ENCODE measurements at places on chromosomes 1 and 21.

DNA sequence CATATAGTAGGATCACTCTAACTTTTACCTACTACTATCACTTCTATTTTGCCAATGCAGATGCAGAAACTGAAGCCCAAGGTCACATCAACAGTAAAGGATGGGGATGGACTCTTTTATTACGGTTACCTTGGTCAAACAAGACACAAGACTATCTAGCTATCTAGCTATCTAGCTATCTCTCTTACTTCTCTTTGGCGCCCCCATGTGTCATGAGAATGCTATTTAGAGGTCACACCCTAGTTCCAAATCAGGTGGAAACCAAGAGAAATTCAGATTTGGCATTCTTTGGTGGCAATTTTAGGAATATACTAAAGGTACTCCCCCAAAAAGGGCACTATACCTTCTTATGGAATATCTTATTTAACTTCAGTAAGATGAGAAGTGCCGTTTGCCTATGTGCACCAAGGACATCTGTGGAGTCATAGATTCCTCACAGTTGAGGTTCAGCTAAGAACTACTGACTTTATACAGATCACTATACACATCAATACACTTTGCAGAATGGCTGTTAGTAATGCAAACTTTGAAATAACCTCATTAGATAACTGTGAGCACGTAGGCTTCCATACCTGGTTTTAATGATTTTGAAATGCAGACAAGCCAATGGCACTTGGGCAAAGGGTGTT is 6.7 kb downstream of the ZNF648 start:
- peak; percentile 9 for DNase-seq

DNA sequence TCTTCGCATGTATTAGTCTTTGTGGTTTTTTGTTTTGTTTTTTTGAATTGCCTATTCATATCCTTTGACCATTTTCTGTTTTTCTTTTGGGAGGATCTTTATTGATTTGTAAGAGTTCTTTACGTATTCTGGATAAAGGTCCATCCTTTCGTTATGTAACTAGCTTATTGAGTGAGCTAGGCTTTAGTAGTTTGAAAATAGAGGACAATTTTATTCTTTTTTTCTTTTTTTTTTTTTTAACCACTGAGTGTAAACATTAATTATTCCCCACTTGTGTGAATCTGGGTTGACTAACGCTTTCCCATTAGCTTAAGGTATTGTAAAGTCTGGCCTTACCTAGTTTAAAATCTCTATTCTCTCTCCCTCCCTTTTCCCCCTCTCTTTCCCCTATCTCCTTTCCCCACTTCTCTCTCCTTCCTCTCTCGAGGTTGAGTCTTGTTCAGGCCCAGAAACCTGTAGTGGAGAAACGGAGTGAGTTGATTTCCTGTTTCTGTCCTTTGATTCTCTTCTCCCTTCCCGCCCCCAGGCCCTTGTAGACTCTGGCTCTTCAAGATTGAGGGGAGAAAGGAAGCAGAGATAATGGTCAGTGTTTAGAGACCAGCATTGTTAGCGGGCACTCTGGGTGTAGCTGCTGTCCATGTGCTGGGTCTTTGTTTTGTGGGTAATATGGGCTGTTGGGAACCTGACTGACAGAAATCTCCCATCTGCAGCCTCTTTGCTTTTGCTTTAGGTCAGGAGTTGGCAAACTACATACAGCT is 1.5 kb downstream of the MORC3 start:
- peak; percentile 24 for DNase-seq

- DNase-seq: no peak
Measured at GRCh38 chr1:10187026-10187334, 23.4 kb upstream of the KIF1B start.

- no peak for DNase-seq
Measured at GRCh38 chr1:57204942-57205787, 218.7 kb downstream of the DAB1 start.

GRCh38 chr1:205670150-205670446 is 10.2 kb downstream of the SLC45A3 start:
- no peak for DNase-seq

- DNase-seq: no peak
Measured at GRCh38 chr1:89821322-89822108, 683 bp downstream of the LRRC8D start.

GRCh38 chr1:99702221-99702620 is 56.3 kb downstream of the PALMD start:
- DNase-seq: no peak

- peak; percentile 14 for DNase-seq
Measured at GRCh38 chr1:95073446-95073845, 695 bp upstream of the ALG14 start.

DNA sequence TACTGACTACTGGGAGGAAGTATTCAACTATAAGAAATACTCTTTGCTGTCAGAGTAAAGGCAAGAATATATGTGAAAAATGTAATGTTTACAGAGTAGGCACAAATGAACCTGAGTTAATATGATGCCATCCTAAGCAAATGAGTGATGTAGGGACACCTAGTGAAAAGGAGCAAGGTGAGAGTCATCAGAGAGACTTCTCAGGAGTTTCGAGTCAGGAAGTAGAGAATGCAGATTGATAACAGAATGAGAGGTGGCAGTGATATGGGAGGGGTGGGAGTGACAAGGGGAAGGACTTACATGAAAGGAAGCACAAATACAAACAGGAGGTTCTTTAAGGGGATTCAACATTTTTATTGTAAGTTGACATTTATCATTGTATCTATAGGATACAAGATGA is 10.2 kb downstream of the PRCC start:
- no peak for DNase-seq

DNA sequence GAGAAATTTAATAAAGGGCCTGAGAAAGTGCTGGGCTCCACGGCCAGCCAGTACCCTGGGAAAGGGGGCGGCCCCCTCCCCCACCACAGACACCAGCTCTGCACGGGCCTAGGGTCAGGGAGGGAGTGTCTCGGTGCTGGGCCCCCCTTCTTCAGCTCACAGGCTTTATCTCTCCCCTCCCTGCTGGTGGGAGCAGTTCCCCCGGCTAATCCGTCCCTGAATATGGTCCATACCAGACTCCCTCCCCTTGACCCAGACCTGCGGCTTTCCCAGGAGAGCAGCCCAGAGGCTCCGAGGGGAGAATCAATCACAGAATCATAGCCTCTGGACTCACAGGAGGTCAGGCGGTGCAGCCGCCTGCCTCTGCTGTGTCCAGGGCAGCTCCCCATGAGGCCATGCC is 26.0 kb upstream of the RSPO1 start:
- no peak for DNase-seq

- peak; percentile 4 for DNase-seq
Measured at GRCh38 chr1:150820730-150821512, 12.9 kb upstream of the CTSK start.

- DNase-seq: no peak
Measured at GRCh38 chr1:2446394-2446793, 29.7 kb upstream of the PLCH2 start.

DNA sequence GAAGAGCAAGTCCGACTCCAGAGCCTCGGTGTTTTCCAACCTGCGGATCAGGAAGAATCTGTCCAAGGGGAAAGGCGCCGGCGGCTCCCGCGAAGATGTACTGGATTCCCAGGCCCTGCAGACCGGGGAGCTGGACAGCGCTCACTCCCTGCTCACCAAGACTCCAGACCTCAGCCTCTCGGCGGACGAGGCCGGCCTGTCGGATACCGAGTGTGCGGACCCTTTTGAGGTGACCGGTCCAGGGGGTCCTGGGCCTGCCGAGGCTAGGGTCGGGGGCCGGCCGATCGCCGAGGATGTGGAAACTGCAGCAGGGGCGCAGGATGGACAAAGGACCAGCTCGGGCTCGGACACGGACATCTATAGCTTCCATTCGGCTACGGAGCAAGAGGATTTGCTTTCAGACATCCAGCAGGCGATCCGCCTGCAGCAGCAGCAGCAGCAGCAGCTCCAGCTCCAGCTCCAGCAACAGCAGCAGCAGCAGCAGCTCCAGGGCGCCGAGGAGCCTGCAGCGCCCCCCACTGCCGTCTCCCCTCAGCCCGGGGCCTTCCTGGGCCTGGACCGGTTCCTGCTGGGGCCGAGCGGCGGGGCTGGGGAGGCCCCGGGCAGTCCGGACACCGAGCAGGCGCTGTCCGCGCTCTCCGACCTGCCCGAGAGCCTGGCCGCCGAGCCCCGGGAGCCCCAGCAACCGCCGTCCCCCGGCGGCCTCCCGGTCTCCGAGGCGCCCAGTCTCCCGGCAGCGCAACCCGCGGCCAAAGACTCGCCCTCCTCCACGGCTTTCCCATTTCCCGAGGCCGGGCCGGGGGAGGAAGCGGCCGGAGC is 827 bp downstream of the FMN2 start:
- DNase-seq: peak; percentile 68

GRCh38 chr1:155125511-155125945 is 2.1 kb upstream of the EFNA1 start:
- no peak for DNase-seq

DNA sequence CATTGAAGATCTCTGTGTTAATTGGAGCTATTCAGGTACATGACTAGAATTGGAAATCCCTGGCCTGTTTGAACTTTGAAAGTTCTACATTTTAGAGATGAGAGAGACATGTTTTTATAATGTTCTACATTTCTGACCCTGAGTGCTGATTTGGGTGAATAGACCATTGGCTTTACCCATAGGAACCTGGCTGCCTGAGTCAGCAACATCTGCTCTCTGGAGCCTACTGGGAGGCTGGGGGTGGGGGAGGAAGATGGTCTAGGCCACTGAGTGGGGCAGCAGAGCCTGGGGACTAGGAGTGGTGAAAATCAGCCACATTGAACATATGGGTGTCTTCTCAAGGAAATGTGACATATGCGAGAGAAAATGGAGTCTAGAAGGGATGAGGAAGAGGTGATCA is 1.4 kb upstream of the VANGL1 start:
- DNase-seq: no peak

DNA sequence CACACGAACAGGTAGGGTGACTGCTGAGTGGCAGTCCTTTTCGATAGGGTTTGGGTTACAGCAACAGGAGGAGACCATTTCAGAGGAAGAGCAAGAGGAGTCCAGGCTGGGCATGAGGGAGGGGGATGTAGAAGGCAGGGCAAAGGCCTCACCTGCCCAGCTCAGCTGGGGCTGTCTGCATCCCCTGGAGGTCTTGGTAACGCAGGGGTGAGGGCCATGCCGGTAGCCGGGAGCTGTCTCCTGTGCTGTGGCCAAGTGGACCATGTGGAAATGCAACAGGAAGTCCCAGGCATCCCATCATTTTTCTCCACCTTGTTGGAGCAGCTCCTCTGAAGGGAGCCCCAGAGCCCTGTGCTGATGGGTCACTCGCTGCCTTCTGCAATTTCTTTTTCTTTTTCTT is 105.4 kb upstream of the C1orf174 start:
- DNase-seq: no peak

GRCh38 chr1:36123356-36123755 is 1.7 kb downstream of the COL8A2 start:
- no peak for DNase-seq

DNA sequence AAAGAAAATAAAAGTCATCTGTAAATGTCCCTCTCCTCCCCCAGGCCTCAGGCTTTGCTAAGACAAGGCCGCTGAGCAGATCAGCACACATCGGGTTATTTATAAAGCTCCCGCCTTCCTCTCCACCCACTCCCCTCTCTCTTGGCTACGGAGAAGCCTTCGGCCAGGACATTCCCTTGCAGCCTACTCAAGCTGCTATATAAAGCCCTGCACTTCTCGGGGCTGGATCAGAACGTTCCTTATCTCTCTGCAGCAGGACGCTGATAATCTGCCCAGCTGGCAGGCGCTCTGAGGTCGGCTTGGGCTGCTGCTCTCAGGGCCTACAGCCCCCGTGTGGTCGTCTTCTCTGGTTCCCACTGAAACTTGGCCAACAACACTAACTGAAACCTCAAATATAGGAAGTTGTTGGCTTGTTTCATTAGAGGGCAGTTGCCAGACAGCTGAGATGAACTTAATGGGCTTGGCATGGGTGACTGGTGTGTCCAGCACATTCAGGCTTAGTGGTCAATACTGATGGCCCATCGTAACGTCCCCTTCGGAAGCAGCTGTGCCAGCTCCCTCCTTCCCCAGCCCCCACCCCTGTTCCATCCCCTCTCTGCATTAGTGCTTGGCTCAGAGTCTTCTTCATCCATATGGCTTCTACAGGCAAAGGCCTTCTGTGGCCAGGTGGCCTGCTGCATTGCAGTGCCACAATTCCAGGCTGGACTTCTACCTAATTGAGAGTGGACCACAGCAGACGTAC is 64.6 kb downstream of the IER5 start:
- peak; percentile 97 for DNase-seq

DNA sequence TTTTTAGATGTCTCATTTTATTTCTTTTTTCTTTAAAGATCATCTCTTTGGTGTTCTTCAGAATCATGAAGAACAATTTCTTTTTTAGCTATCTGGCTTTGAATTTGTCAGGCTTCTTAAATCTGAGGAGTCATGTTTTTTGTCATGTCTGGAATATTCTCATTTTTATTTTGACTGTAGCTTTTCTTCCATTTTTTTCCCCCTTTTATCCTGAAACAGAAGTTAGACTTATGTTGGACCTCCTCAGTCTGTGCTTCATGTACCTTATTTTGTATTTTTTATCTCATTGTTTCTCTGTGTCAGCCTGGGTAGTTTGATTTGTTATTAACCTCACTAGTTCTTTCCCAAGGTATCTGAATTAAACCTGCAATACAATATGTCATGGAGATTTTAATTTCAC is 319.2 kb upstream of the ADGRL4 start:
- no peak for DNase-seq

DNA sequence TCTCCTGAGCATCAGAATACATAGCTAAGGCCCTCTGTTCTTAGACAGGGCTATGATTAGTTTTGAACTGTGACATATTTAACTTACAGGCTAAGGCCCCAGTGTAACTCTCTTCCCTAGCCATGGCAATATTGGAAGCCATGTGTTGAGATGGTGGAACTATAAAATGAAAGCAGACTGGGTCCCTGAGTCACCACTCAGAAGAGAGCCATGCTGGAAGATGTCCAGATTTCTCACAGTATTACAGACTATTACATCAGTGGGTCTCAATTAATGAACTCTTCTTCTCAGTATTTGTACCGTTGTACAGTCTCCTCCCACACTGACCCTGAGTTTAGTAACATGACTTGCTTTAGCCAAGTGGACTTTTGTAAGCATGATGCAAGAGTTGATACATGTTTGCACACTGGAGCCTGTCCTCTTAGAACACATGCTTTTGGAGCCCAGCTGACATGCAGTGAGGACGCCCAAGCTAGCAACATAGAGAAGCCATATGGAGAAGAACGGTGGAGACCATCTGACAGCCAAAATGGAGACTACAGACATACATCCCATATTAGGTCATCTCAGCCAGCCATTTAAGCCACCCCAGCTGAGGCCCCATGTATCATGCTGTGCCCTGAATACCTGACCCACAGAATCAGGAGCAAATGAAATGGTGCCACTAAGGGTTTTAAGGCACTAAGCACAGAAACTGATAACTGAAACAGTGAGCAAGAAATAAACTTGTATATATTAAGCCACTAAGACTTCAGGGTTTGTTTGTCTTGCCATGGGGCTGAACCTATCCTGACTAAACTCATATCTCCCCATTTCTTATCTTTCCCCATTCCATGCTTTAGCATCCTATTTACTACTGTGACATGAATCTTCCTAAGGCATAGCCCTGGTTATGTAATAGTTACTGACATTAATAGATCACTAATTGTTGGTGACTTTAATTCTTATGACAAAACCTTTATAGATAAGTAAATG is 24.4 kb downstream of the TBX15 start:
- DNase-seq: peak; percentile 93
